ENCODE measurements at places on chromosomes 7 and 10.

DNA sequence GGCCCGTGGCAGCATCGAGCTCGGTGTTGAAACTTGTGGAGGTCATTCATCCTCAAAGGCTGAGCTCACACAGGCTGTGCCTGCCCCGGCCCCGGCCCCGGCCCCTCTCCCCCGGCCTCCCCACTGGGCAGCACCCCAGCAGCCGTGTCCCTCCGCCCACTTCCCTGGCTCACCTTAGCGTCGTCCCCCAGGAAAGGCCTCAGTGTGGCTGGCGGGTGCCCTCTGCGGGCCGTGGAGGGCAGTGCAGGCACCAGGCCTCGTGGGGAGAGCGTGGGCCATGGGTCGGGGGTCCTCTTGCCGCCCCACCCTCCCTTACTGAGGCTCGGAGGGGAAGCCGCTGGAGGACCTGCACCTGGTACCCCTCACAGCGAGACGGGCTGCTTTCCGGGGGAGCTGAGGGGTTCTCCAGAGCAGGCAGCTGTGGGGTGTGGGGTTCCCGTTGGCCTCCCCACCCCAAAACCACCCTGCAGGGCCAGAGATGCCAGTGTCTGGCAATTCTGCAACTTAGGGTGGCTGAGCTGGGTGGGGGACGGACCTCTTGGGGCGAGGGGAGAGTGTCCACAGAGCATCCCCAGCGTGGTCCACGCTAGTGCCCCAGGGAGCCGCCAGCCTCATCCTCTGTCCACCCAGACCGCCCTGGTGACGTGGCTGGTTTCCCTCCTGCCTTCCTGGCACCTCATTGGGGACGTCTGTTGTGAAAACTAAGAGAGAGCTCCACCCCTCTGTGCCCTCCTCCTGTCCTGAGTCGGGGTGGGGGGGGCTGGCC is 44.2 kb upstream of the DPYSL4 start:
- DNase-seq, result peak; percentile 4

- DNase-seq, result no peak
Measured at GRCh38 chr7:18116661-18117060, 89.0 kb upstream of the PRPS1L1 start.

DNA sequence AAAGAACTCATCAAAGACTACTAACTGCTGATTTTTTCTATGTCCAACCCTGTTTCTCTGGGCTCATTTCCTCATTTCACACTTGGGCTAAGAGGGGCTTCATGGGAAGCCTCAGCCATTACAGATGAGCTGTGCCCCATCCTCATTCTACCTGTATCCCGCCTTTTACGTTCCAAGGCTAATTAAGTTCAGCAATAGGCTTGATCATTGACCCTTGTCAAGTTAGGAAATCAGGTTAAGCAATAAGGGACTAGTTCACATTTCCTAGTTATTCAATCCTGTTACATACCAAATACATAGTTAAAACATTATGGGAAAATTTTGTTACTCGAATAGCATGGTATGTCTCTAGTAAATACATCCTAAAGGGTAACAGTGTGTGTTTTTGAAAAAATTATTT is 29.3 kb upstream of the AGBL3 start:
- DNase-seq, result no peak

DNA sequence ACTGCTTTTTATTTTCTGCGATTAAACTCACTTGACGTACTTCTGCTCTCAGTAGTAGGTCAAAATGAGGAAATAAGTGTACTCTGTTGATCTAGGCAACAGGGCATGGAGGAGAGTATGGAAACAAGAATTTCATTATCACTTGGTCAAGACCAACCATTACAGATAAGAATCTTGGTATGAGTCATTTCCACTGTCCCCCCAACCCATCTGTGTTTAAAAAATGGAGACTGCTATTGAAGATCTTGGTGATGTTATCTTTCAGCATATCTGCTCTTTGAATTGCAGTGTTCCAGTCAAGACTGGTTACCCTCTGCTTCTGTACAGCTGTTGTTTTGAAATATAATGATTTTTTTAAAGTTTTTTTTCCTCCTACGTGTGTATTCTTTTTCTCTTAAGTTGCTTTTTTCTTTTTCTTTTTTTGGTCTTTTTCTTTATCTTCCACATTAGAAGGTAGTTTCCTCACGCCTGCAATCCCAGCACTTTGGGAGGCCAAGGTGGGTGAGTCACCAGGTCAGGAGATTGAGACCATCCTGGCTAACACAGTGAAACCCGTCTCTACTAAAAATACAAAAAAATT is 11.7 kb downstream of the STAM start:
- DNase-seq, result no peak

DNA sequence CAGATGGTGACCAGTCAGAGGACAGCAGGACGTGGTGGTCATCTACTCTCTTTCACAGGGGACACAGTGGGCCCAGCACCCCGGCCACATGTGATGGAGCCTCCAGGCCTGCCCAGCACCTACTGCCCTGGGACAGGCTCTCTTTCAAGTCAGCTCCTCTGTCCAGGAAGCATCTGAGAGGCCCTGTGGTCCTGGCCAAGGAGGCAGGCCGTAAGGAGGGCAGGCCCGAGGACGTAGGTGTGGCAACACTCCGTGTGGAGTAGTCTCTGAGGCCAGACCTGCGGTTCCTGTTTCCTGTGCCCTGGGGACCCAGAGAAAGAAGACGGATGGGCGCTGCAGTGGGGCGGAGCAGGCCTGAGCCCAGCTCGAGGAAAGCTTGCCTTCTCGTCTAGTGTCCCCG is 179.2 kb downstream of the EBF3 start:
- DNase-seq, result no peak

All from NCI-H2171 treated with DMSO at 0.1 percent for 48 hours (cell line).